ENCODE measurements at places on chromosomes 4 and X.

DNA sequence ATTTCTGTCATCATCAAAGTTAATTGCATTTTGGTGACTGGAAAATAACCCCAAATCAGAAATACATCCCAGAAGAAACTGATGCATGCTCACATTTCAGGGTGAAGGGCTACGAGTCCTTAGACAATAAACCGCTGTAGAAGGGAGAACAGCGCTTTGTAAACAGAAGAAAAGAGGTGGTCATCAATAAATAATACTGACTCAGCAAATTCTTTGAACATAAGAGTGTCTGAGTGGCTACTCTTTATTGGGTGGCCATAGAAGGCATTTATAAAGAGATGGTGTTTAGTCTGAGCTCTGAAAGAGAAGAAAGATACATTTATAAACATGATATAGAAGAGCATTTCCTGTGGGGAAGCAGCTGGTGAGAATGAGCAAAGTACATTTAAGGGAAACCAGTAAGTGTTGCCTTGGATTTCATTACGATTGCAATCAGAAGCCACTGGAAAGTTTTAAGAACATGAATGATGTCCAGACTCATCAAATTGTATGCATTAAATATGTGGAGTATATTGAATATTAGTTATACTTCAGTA lies 246.9 kb upstream of the GIMD1 start:
- DNase-seq = no peak

- no peak for DNase-seq
Measured at GRCh38 chr4:27908356-27908755, 1047.7 kb downstream of the STIM2 start.

DNA sequence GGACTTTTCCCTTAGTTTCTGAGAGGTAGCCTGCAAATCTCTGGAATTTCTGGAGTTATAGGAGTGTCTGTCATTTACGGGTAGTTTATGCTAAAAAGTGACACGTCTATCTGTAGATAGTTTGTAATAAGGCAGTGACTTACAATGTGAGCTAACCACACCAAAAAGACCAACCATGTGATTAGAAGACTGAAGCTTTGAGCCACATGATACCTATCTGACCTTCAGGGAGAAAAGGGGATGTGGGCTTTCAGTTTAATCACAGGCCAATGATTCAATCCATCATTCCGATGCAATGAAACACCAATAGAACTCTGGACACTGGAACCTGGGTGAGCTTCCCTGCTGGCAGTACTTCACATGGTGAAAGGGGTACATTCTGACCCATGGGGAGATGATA lies 254.6 kb upstream of the GK2 start:
- no peak for DNase-seq

- no peak for DNase-seq
Measured at GRCh38 chrX:9700555-9700954, 65.1 kb downstream of the GPR143 start.

- no peak for DNase-seq
Measured at GRCh38 chrX:10050481-10050880, 83.3 kb downstream of the CLDN34 start.

GRCh38 chrX:139842326-139843185 lies 90.3 kb downstream of the ATP11C start:
- DNase-seq = peak; percentile 18

DNA sequence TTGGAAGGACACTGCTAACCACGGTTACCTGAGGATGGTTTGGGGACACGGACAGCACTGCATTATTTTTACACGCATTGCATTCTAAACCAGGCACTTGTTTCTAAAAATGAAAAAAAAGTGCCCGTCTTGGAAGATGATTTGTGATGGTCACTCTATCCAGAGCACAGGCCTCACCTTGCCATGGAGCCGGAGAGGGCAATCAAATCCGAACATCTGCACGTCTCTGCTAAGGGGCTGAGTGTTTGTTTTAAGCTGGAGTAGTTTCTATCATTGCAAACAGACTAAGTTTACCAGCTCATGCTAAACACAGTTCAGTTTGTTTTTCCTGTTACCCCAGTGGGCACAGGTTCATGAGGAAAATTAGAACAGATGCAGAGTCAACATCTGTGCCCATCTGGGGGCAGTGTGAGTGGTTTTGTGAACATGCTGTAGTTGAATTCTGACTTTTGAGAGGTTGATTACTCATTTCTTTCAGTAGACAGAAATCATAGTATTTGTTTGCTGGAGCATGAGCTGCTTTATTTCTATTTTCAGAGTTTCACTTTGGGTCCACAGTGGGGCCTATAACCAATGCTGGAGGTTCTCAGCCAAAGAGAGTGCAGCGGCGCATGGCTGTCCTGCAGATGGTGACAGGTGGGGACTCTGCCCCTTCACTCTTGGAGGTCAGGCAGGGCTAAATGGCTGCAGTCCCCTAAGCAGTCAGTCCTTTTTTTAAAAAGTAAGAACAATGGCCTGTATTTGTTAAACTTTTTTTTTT lies 65.4 kb upstream of the ENPP6 start:
- DNase-seq = no peak

DNA sequence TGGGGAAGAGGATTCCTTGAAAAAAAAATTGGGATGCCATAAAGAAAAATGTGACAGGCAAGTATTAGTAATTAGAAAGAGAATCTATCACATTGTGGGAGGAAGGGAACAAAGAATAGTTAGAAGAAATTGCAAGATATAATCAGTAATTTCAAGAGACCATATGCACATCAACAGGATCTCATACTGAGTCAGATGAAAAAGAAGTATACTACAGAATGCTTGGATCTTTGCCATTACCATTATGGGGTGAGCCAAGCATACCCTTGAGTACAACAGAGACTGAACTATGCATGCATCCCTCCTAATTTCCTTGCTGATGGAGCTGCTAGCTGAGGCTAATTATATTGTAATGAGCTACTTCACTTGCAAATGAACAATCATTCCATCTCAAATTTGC lies 287.6 kb downstream of the PAPSS1 start:
- DNase-seq = no peak

GRCh38 chr4:21769404-21770147 lies 179.0 kb downstream of the KCNIP4 start:
- no peak for DNase-seq

DNA sequence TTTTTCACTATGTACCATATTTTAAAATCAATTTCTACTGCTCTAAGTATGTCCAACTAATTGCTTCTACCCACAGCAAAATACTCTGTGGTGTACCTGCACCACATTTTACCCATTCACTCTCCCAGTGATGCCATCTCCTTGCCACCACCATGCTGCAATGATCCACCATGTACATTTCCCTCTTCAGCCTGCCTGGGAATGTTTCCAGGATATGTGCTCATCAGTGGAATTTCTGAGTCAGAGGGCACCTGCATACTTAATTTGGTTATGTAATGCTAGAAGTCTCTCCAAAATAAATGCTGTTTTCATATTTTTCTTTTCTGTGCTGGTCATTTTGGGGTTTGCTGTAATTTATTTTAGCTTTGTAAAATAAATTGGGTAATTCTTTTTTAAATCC lies 33.2 kb upstream of the OCIAD2 start:
- DNase-seq = no peak

GRCh38 chrX:9676738-9677097 lies 88.9 kb downstream of the GPR143 start:
- DNase-seq = no peak

- DNase-seq = peak; percentile 22
Measured at GRCh38 chrX:96182366-96182765, 502.3 kb upstream of the DIAPH2 start.

DNA sequence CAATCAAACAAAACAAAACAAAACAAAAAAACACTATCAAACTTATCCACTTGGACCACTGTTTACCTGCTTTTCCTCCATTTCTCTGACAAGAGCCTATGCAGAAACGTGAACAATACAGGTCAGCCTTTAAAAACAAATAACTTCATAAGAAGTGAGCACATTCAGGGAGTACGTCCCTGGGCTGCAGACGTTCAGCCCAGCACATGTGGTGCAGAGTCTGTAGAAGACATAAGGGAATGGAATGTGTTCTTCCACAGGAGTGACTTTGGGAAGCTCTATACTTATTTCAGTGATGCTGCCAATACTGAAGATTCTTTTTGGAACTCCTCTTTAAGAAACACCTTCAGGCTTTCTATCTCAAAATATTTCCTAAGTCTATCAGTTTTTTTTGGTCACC lies 120.6 kb downstream of the SPRY1 start:
- DNase-seq = no peak

GRCh38 chr4:157779081-157779480 lies 393.7 kb downstream of the GASK1B start:
- no peak for DNase-seq

GRCh38 chrX:41822892-41823291 lies 98.9 kb downstream of the GPR82 start:
- DNase-seq = no peak

GRCh38 chr4:156931267-156931666 lies 40.3 kb downstream of the PDGFC start:
- DNase-seq = no peak

- no peak for DNase-seq
Measured at GRCh38 chr4:143345356-143345755, 8.7 kb downstream of the GAB1 start.

DNA sequence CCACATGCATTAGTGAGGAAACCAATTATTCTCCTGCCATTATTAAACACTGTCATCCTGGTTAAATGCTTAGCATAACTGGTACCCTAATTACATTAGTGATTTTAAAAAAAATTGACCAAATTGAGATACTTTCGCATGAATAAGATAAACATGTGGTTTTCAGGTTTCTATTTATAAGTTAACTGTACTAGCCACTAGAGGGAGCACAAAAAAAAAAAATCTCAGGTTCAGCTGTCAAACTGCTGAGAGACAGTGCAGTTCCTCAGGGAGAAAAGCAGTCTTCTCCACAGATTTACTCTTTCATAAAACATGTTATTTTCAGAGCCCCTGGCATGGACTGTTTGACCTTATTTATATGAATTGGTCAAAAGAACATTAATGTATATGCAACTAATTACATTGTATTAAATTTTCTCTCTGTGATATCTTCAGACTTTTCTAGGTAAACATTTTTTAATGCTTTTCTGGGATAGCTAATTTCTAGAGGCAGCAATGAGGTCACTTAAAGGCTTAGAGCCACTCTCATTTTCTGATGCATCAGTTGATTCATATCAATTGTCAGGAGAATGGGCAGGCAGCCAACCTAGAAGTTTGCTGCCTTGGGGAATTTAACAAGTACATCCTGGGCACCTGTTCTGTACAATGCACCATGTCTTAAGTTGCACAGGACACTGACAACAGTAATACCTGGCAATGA lies 167.5 kb downstream of the CDS1 start:
- DNase-seq = no peak

- DNase-seq = no peak
Measured at GRCh38 chr4:138460477-138461414, 218.6 kb upstream of the SLC7A11 start.

DNA sequence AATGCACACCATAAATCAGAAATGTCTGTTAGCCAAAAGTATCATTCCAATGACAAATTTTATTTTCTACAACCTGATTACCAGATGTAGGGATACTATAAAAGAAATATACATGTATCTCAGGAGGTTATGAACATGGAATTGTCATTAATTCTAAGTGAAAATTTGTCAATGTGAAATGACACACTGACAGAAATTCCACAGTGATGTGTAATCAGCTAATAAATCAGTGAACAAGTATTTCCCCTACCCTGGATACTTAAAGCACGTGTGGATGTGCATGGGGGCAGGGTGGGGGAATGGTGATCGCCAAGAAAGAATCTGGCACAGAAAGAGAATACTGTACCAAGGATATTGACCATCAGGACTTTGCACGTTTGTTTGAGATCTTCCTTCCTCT lies 123.6 kb downstream of the SH3RF1 start:
- no peak for DNase-seq

DNA sequence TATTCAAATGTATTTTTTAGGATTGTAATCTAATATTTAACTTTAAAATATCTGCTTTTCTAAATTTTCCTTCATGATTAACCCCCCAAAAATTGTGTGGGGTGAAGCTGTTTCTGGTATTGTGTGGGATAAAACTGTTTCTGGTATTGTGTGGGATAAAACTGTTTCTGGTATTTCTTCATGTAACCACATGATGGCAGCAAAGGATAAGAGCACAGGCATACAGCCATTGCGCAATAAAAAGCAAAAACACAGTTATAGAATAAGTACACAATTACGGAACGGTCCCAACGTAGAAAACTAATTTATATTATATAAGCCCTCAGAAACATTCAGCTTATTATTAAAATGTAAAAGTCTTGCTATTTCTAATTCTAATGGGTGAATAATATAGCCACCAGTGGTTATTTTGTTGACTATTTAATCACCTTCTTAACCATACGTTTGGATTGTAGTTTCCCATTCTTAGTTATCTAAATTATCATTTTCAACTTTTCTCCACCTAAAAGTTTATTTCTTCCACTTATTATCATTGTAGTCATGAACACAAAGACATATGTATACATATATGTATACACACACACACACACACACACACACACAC lies 333.9 kb upstream of the FSTL5 start:
- DNase-seq = no peak

DNA sequence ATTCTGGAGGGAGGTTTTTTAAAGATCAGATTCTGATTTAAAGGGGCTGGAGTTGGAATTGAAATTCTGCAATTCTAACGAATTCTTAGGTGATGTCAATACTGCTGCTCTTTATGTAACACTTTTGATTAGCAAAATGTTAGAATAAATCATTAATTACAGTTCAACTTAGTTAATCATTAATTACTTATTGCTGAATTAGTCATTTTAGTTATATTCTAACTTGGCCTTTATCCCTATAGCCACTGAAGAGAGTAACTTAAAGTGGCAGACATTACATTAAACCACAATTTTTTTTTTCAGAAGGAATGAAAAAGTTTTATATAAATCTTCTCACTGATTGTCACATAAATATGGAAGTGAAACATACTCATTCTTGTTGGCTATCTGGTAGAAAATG lies 206.6 kb upstream of the ITM2A start:
- DNase-seq = no peak

DNA sequence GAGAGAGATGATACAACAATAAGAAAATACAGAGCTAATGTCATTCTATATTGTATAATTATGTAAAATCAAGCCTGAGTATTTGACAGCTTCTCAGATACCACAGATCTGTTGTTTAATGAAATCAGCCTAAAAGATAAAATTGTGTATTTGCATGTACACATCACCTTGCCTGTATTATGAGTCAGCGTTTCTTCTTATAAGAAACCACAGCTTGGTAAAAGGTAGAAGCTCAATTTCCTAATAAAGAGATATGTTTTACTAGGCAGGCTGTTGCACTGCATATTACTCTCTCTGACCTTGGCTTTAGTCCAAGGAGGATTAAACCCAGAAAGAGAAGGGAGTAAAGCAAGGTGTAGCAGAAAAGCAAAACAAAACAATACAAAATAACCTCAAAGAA lies 121.3 kb downstream of the PPARGC1A start:
- DNase-seq = no peak

GRCh38 chrX:130347321-130347720 lies 7.6 kb downstream of the SLC25A14 start:
- no peak for DNase-seq

DNA sequence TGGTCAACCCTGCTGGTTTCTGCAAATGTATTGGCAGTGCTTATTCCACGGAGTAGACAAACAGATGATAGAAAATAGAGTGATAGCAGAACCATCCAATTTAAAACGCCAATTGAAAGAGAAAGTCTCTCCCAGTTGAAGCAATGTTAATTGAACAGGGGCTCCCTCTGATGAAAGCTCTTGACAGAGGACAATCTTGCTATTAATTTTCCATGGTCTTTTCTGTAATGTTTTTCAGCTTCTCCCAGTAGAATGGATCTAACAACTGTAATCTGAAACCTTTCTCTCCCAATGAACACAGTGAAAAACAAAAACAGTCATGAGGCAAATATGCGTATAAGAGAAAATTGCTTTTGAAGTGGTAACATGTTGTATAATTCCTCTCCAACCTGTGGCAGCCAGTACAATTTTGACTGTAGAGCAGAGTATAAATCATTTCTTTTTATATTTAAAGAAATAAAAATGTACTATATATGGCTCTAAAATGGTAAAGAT lies 225.1 kb upstream of the GALNTL6 start:
- DNase-seq = no peak
